CD4-positive, alpha-beta memory T cell (primary cell): ENCODE measurements at places on chromosomes 1 and 21. TPM values are rescaled to one million over a fixed set of nuclear protein-coding genes. Genes with fewer than 3 reads are reported as not detected.

SLAMF7 gene
- total RNA-seq: 8.1 TPM

CYP4A11 gene
- total RNA-seq: not detected

NPPA gene
- total RNA-seq: not detected

FBXO2 gene
- 5.1 TPM for total RNA-seq

RNF186 gene
- not detected for total RNA-seq

TMEM52 gene
- total RNA-seq: 0.55 TPM

SH3BGR gene
- total RNA-seq: 2.4 TPM

FMO3 gene
- total RNA-seq: not detected

LYSMD1 gene
- 1.3 TPM for total RNA-seq

FMO5 gene
- total RNA-seq: 1.0 TPM

KCNT2 gene
- total RNA-seq: not detected

SIM2 gene
- total RNA-seq: not detected

SLC22A15 gene
- 1.2 TPM for total RNA-seq

MFSD2A gene
- 0.42 TPM for total RNA-seq

HES4 gene
- not detected for total RNA-seq

SLC35F3 gene
- total RNA-seq: not detected
